DND-41 (cell line): ENCODE measurements at places on chromosomes 5 and 9.

DNA sequence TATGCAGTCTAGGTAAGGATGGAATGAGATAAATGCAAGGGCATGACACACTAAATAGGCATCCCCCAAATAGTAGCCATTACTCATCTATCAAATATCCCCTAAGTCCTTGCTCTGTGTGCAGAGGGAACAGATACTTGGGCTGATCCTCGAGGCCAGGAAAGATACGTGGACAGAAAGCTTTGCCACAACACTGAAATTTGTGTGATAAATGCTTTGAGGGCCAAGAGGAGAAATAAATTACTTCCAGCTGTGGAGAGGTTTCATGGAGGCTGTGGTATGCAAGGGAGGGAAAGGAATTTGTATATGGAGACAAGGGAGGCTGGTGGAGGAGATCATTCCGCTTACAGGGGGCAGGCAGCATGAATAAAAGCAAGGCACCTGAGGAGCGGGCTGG lies 18.5 kb downstream of the ATOX1 start:
- no peak for DNase-seq

DNA sequence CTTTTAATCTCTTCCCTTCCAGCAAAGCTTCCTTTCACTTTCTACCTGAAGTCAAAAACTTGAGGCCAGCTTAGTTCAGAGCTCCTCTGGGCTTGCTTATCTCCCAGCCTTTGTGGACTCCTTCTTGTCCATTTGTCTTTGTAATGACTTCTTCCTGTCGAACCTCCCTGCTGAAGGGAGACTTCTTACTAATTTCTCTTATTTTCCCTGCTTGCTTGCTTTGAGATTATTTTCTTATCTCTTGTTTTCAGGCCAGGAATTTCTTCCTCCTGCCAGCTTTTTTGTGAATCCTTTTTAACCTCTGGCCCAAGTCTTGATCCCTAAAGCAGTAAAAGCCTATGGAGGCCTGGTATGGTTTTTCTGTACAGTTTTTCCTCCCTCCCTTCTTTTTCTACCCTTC lies 46.8 kb upstream of the DHFR start:
- no peak for DNase-seq

DNA sequence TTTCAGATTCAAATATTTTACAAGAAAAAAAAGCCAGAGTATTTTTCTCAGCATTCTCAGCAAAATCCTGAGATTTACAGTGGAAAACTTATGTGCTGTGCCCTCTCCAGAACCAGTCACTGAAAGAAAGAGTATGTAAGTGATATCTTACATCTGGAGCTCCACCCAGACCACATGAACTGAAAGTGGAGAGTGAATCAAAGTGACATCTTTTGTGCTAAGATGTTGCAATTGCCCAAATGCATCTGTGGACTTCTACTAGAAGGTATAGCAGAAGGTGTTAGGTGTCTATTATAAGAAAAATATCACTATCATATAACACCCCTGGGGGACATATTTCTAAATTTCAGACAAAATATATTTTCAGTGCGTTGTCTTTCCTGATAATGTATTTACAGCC lies 49.0 kb upstream of the RIC1 start:
- DNase-seq, result no peak

DNA sequence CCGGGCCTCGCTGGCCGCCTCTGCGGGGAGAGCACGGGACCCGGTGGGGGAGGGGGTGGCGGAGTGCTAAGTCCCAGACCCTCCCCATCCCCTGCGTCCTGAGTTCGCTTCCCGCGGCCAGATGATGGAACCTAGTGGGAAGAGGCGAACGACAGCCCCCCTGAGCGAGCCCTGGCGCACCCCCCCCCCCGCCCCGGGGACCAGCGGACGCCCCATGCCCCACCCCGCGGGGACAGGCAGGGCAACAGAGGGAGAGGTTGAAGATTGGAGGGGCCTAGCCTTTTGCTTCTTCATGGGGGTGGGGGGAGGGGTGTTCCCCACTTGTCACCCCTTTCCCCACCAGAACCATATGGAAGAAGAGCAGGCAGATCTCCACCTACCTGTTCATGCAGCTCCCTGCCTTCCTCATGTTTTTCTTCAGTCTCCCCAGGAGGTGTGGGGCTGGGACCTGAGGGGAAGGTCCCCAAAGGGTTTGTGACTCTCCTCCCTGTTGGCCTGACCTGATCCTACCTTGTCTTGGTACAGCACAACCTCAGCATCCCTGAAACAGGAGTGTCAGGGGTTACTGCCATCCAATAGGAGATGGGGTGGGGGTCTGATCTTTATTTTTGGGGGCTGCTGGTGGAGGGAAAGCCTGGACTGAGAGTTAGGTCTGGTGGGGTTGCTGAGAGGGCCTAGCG lies 485 bp downstream of the FAM53C start:
- DNase-seq, result no peak

- no peak for DNase-seq
Observed at GRCh38 chr5:122713041-122713440, 61.8 kb upstream of the SNX2 start.

DNA sequence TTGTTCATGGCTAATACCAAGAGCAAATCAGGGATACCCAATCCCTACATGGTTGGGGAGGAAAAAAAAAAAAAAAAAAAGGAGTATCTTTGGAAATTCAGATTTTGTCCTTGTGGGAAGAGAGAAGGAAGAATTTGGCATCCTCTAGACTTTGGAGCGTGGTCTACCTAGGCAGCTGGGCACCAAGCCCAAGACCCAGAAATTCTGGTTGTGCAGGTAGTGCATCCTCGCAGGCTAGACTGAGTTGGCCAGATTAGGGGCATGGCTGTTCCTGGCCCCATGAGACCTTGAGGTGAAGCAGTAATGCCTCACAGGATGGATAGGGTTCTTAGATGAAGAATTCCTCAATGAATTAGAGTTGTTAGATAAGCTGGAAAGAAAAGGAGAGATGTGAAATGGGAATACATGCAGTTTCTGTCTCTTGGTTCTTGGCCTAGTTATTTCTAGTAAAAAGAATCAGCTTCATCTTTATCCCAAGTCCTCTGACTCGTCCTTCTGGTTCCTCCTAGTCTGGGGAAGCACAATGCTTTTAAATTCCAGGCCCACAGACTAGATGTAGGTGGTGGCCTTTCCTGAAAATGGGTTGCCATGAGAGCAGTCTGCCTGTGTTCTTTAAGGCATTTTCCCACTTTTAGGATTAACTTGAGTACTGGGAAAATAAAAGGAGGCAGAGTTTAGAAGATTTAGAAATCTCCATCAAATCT lies 140.5 kb upstream of the RUSC2 start:
- no peak for DNase-seq

DNA sequence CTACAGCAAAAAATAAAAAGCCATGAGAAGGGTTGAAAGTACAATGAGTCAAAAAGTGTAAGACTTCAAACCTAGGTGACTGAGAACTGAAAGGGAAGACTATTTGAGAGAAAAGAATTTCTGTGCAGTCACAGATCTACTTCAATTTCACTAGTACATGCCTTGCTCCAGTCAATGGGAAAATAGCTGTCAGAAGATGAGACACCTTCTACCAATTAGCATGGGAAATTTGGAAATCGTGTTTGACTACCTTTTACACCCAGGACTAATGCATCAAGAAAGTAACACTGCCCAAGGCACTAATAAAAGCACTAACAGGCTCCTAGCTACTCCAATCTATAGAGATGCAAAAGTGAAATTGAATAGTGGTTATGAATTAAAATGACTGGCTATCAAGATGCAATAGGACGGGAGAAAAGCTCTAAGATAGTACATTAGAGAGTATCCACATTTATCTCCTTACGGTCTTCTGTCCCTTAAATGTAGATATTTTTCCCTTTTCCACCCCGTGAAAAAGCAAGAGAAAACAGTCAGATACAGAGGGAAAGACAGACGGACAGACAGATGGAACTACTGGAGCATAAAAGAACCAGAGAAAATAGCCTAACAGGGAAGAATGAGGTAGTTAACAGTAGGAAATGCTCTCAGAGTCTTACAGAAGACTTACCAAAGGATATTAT lies 15.2 kb downstream of the ERP44 start:
- DNase-seq, result no peak

GRCh38 chr5:164868761-164869160 lies 1363.3 kb downstream of the MAT2B start:
- DNase-seq, result no peak

- no peak for DNase-seq
Observed at GRCh38 chr9:35679766-35680330, 6.1 kb downstream of the CA9 start.

DNA sequence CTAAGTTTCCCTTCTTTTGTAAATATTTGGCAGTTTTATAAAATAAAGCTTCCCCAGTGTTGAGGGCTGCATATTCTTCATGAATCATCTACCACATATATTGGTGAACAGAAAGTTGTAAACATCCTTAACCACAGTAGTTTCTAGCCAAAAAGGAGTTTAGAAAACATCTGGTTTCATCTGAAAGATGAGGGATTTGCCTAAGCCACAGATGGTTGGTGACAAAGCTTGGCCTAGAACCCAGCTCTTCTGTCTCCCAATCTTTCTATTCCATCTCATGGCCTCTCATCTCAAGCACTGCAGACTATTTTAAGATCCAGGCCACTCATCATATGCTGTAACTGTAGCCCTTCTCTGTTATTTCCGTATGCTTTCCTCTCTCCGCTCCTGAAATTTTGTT lies 232.3 kb upstream of the TRPM3 start:
- DNase-seq, result no peak

- no peak for DNase-seq
Observed at GRCh38 chr5:132334812-132335211, 34.7 kb upstream of the SLC22A5 start.

DNA sequence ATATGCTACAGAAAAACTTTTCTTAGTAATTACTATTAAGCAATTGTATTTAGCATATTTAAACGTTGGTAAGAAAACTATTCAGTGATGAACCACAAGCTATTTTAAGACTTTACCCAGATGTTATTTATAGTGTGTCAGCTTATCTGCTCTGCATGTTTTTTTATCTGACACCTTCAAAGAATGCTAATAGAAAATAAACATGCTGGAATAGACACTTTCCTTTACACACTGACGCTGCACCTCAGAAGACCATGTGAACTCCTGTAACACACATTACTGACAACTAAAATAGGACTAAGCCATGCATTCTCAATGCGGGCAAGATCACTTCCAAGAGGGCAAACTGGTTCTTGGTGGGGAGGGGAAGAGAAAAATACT lies 38.3 kb downstream of the FNIP1 start:
- no peak for DNase-seq

GRCh38 chr5:87361031-87361445 lies 51.7 kb downstream of the CCNH start:
- DNase-seq, result no peak

- no peak for DNase-seq
Observed at GRCh38 chr5:172775326-172776234, 4.6 kb upstream of the DUSP1 start.

GRCh38 chr9:88006511-88007290 lies 32.4 kb upstream of the CDK20 start:
- DNase-seq, result no peak

DNA sequence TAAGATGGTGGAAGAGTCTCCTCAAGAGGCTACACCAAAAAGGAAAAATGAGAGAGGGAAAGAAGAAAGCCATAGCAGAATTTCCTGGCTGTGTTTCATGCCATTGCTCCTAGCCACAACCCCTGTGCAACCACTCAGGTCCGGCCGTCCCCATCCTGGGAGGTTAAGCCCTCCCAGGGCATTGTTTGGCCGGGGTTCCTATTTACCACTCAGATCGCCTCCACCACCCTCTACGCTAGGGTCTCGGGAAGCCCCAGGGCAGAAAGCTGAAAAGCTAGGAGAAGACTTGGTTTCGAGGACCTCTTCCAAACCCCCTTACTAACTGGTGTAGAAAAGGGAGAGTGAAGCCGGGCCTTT lies 715 bp downstream of the RC3H2 start:
- peak; percentile 34 for DNase-seq

GRCh38 chr9:131737426-131737825 lies 2.5 kb downstream of the RAPGEF1 start:
- no peak for DNase-seq

DNA sequence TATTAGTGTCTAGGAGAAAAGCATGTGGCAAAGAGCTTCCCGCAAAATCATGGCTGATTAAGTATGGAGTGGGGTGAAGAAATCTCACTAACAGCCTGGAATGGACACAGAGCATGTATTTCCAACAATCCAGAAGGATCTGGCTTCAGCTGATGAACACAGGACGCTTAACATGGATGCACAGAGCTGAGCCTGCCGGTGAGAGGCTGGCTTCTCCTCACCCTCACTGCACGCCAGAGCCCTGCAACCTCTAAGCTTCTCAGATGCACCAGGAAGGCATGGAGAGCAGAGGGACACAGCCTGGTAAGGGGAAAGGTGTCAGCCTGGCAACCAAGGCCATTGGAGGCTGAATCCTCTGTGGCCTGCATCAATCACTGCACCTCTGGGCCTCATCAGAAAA lies 298.5 kb downstream of the TRIM32 start:
- no peak for DNase-seq

GRCh38 chr9:112618385-112619009 lies 99.4 kb downstream of the INIP start:
- no peak for DNase-seq

DNA sequence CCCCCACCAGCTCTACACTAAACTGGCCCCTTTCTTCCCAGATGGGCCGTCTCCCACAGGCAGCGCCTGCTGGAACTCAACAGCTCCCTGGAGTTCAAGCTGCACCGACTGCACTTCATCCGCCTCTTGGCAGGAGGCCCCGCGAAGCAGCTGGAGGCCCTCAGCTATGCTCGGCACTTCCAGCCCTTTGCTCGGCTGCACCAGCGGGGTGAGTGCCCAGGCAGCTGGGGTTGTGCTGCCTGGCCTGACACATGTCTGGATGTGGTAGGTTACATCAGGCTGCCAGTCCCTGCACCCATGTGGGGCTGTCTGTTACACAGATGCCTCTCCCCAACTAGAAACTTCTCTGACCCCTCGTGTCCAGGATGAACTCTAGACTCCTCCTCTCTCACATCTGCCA lies 9.8 kb downstream of the NHP2 start:
- no peak for DNase-seq

- no peak for DNase-seq
Observed at GRCh38 chr9:95029288-95029687, 288.2 kb downstream of the FANCC start.

DNA sequence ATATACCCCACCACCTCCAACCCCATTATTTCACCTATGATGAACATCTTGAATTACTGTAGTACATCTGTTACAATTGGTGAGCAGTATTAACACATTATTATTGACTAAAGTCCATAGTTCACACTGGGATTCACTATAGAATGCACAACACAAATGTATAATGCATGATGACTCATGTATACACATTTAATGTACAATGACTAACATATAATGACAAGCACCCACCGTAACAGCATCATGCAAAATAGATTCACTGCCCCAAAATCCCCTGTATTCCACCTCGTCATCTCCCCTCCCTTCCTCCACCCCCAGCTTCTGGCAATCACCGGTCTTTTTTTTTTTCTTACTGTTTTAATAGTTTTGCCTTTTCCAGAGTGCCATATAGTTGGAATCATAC lies 47.1 kb upstream of the NEK6 start:
- no peak for DNase-seq
